ENCODE measurements at places on chromosomes 4 and X.

- DNase-seq: no peak
These were observed 1315.1 kb upstream of the PCDH7 start for GRCh38 chr4:29405116-29405515.

GRCh38 chr4:8240211-8241041 lies 29.1 kb upstream of the HTRA3 start:
- no peak for DNase-seq

DNA sequence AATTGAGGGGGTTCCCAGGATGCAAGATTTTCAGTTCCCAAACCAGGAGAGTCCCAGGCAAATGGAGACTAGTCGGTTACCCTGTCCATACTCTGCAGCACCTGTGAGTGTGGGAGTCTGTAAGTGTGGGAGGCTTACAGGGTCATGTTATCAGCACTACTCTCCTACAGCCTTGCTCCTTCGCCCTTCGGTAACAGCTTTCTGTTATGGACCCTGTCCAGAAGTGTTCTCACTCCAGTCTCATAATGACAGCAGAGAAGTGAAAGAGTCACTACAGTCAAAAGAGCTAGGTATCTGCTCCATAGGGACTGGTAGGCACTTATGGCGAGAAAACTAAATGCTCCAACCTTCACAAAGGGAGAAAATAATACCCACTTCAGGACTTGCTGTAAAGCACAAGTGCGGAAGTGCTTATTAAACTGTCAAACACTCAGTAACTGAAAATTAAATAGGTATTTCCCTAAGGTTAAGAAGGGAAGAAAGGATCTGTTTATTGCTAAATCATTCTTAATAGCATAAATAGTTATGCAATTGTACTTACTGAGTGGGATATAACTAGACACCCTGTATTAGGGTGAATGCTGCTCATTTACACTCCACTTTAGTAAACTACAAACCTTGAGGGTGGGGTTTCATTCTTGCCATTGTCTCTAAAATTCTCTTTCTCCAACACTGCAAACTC lies 2.7 kb upstream of the ADH7 start:
- no peak for DNase-seq

DNA sequence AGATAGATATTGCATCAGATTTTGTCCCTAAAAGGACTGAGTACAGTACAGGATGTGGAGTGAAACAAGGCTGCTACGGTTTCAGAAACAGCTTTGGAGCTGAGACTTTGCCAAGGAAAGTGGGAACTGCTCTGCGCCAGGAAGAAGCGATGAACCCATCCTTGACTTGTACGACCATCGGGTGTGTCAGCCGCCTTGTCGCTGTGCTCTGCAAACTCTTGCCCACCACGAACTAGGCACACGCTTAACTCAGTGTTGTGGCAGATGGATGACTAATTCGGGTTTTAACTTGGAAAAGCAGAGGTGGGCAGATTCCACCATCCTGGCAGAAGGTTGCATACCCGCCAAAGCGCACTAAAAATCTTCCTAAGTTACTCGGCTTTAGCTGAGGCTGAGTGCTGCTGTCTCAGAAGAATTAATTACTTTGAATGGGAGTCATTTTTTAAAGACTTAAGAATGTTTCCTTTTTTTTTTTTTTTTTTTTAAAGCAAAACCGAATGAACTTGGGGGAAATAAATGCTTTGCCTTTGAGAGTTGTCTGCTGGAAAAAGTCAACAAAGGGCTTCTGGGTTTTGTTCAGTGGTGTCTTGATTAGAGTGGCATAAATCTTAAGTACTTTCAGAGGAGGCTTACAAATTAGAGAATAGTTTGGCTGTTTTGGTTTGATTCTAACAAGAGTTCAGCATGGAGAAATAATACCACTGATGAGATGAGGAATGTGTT lies 69.5 kb downstream of the SHROOM2 start:
- DNase-seq: no peak

- DNase-seq: no peak
These were observed 71.0 kb downstream of the GPAT3 start for GRCh38 chr4:83606898-83607297.

GRCh38 chrX:16368696-16369095 lies 201.4 kb downstream of the MAGEB17 start:
- DNase-seq: no peak

DNA sequence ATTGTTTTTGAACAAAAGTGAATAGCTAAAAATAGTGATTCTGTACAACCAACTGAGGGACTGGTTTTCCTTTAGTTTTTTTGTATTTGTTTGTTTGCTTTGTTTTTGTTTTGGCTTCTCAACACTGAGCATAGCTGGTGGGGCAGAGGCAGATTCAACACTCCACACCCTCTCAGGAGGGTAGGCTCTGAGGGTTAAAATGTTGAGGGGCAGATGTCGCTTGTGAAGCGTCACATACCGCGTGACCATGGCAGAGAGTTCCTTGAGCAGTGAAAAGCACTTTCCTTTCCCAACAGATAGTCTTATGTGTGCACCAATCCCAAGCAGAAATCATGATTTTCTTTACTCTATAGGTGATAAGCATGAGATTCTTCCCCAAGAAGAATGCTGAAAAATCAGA lies 155.0 kb downstream of the PALLD start:
- DNase-seq: no peak

DNA sequence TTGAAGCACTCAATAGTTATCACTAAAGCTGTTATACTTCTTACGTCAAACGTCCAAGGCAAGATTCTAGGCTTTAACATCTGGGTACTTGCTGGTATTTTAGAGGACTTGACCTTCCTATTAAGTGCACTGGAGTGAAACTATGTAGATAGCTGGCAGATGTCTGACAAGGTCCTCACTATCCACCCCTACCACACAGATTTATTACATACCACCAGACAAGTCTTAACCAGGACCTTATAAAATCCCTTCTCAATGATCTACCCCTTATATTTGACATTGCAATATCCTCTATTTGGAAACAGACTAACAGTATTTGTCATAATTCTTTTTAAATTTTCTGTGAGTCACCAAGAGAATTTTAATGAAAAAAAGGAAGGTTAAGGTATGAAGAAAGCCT lies 78.8 kb downstream of the PDGFC start:
- DNase-seq: no peak

DNA sequence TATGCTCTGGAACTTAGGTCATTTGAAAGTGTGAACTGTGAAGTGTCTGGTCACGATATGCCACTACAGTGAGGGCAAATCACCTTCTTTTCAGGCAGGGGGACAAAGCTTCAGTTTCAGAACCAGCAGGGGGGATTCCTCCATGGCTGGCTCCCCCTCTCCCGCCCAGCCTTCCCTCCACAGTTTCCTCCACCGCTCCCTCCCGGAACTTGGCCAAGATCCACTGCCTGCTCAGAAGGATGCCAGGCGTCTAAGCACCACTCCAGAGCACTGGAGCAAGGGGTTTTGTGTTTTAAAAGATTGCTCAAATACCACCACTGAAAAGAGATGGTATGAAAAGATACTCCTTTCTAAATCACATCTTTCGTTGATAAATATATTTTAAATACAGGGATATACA lies 126.9 kb downstream of the ELOVL6 start:
- DNase-seq: no peak

- peak; percentile 26 for DNase-seq
These were observed 121.7 kb upstream of the DIPK2B start for GRCh38 chrX:45322382-45322781.

- no peak for DNase-seq
These were observed 62.4 kb downstream of the MAOA start for GRCh38 chrX:43718546-43718945.

DNA sequence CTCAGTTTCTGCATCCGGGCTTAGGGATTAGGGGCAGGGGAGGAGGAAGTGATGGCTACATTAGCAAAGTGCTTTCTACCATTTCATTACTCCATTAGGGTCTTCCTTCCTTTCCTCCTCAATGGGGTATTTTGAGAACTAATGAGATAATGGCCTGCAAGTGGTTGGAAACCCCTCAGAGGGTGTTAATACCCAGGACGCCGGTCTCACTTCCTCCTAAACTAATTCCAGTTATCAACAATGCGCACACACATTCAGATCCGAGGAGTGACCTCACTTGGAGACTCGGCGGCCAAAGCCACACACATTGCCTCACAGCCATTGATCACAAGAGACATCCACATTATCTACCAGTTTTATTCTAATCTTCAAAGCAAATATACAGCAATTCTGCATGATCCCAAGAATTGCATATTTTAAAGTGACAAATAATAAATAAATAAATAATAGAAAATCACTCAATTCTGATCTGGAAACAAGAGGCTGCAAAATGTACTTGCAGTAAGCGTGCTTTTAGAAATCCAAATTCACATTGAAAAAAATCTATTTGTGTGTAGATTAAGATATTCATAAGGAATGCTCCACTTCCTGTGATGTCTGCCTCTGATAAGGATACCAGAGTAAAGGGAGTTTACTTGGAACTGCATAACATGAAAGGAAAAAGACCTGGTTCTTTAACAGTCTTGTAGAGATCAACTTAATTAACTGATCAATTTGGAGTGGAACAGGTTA lies 329.1 kb downstream of the FBXW7 start:
- DNase-seq: no peak

- peak; percentile 64 for DNase-seq
These were observed 17.3 kb upstream of the UVSSA start for GRCh38 chr4:1329408-1330371.

DNA sequence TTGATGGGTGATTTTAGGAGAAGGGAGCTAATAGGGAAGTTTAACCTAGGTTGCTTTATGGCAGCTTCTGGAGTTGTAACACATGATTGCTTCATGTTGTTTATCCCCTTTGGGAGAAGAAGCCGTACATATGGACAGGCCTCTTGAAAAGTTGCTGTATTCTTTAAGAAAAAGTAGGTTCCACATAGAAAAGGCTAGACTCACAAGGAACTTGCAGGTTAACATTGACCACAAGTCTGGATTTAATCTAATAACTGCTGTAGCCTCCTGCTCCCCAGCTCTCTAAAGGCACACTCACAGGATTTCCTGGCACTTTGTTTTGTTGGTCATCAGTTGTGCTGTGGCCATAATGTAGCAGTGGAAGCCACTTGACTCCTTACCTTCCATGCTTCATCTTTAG lies 19.7 kb downstream of the FNIP2 start:
- DNase-seq: no peak

DNA sequence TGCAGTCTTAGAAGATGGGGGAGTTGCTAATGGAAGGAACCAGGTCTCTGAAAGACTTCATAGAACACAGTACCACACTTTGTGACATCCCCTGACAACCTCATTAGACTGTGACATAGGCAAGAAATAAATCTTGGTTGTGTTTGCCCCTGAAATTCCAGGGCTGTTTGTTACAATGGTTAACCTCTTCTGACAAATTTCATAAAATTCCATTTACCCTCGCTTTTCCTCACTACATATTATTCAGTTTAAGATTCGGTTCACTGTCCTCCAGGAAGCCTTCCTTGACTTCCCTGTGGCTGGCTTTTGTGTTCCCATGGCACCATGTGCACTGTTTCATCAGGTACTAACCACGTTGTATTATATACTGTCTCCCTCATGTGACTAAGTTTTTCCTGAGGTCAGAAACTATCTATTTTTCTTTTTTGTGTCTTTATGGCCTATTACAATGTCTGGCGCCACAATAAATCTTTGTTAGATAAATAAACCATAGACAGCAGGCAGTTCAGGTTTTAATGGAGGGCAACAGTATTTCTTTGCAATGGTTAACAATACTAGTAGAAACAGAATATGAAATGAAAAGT lies 54.2 kb downstream of the ATXN3L start:
- DNase-seq: no peak

GRCh38 chr4:64899563-64899962 lies 490.3 kb upstream of the TECRL start:
- no peak for DNase-seq

DNA sequence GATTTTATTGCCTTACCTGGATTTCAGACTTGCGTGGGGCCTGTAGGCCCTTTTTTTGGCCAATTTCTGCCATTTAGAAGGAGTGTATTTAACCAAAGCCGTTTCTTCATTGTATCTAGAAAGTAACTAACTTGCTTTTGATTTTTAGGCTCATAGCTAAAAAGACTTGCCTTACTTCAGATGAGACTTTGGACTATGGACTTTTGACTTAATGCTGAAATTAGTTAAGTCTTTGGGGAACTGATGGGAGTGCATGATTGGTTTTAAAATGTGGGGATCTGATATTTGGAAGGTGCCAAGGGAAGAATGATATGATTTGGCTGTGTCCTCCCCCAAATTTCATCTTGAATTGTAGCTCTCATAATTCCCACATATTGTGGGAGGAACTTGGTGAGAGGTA lies 7.7 kb upstream of the UGT2B10 start:
- DNase-seq: no peak

GRCh38 chr4:7772711-7773385 lies 166.8 kb downstream of the AFAP1 start:
- DNase-seq: no peak

- no peak for DNase-seq
These were observed 38.2 kb downstream of the FHL1 start for GRCh38 chrX:136185401-136186022.

- DNase-seq: no peak
These were observed 96.8 kb upstream of the FAT1 start for GRCh38 chr4:186820391-186820891.

GRCh38 chrX:11589641-11590040 lies 76.1 kb downstream of the ARHGAP6 start:
- no peak for DNase-seq

- DNase-seq: no peak
These were observed 20.2 kb upstream of the TCP11X2 start for GRCh38 chrX:102491766-102492165.

DNA sequence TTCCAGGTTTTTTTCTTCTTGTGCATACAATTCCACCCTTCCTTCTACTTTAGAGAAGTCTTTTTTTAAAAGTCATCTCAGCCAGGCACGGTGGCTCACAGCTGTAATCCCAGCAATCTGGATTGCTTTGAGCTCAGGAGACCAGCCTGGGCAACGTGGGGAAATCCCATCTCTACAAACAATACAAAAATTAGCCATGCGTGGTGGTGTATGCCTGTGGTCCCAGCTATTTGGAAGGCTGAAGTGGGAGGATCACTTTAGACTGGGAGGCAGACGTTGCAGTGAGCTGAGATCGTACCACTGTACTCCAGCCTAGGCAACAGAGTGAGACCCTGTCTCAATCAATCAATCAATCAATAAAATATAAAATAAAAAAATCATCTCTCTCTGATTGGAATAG lies 14.8 kb downstream of the ELOVL6 start:
- no peak for DNase-seq

DNA sequence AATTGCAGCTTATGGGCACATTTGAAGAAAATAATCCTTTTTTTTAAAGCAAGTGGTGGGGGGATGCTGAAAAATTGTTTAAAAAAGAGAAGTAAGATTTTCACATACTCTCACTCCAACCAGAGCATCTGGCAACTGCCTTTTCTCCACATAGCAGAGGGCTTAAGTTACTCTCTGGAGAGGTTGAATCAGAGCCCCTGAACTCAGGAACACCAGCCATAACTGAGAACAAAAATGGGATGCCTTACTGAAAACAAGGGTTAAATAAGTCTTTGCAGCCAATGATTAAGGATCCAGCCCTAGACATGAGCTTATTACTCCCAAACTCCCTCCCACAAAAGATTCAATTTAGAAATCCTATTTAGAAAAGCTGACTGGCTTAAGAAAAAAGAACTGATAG lies 27.5 kb downstream of the CASK start:
- no peak for DNase-seq
